H9 (cell line): ENCODE measurements at places on chromosomes 5 and 9. TPM values are rescaled to one million over a fixed set of nuclear protein-coding genes. Genes with fewer than 3 reads are reported as not detected.

DNA sequence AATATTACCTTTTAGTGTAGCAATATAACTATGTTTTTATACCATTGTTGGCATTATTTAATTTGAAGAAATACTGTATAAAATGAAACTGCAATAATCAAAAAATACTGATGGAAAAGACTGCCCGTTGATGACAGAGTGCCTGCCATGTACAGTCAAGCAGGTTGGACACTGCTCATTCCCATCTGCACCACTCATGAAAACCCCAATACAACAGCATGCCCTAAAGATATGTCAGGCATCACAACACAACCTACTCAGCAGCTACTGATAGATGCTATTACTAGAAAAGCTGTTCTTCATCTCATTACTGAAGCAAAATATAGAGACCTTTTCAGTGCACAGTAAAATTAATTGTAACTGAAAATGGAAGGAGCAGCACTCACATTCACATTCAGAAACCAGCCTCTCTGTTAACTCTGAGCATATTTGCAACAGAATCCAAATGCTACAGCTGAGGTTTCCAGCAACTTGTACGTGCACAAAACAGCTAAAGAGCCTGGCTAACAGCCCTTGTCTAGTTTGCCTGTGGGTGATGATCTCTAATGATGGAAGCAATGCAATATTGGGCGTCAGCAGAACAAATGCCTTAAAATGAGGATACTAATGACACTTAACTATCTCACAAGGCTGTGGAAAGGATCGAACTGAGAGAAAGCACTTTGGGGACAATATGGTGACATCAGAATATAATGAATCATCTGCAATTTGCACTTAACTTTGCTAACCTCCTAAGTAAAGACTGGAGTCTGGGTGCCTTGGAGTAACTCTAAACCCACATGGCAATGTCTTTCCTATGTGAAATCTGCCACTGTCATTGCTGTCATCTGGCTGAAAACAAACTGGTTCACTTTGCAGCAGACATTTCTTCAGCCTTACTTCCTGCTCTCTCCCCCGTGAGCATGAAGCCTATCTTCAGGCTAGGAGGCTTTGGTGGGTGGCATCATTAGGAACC is 195.3 kb upstream of the RASEF start:
- H3K4me1 ChIP-seq, result no peaks in the 10 kb centered on the region
- H3K27me3 ChIP-seq, result no peaks in the 10 kb centered on the region
- H3K27ac ChIP-seq, result no peak overlapping the region
- no peak for DNase-seq

The NEUROG1 gene
- total RNA-seq, result not detected in 2 replicates

DNA sequence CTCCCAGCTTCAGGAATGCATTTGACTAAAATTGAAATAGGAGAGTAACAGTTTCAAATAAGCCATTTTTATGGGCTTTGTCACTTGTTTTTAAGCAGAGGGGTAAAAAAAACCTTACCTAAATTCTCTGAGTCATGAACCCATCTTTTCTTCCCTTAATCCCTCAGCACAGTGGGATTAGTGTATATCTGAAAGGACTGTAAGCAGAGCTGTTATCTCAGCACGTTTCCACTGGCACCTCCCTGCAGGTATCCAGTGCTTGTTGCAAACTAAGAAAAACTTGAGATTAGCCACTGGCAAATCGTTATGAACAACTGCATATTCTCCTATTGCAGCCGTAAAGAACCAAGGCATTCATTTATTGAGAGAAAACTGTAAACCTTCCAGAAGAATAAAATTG is 872.7 kb downstream of the EFNA5 start:
- no peaks in the 10 kb centered on the region for H3K27me3 ChIP-seq
- no peak overlapping the region for H3K4me3 ChIP-seq
- H3K27ac ChIP-seq, result no peak overlapping the region
- no peaks in the 10 kb centered on the region for H3K4me1 ChIP-seq
- no peaks in the 10 kb centered on the region for H3K36me3 ChIP-seq

DNA sequence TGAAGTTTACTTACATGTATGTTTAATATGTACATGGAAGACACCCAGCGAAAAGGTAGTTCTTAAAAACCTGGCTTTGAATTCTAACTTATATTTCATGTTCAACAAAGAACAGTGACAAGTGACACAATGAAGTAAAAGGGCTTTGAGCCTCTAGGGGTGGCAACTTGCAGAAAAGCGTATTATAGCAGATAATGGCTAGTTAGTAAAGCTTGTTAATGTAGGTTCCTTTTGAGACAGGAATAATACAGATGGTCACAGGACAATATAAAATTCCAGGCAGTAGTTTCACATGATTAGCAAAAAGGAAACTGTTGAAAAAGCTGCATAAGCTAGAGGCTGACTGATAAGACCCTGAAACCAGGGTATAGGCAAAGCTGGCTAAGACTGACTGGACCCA is 132.4 kb upstream of the FTMT start:
- no peak for DNase-seq
- no peaks in the 10 kb centered on the region for H3K4me1 ChIP-seq
- H3K36me3 ChIP-seq, result no peaks in the 10 kb centered on the region
- H3K27me3 ChIP-seq, result no peaks in the 10 kb centered on the region

DNA sequence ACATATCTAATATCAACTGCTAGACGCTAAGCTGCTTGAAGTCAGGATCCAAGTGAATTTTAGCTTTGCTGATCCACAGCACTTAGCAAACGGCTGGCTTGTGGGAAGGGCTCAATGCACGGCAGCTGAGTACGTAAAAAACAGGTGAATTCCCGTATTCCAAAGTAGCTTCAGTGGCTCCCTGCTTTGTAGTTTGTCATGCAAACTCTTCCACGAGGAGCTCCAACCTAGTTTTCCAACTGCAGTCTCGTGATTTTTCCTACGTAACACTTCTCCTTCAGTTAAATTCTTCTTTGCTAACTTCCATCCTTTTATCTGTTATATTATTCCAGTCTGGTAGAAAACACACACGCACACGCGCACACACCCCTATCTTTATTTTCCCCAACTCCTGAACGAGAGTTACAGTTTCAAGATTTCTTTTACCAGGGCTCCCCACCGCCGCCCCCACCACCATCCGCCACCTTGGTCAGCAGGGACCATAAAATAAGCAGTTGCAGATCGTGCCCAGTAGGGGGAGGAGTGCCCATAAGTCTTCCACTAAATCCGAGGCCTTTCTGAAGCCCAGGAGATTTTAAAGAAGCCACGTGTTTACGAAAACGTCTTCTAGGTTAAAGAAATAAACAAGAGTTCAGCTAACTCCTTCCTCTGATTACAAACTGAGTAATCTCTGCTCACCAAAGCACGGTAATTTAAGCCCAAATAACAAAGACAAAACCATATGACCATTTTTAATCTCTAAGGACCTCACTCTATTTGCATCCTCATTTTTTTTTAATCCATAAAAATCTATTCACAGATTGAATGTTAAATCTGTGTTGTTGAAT is 34.8 kb upstream of the TRIO start:
- no peak overlapping the region for H3K27ac ChIP-seq
- peak overlapping the region; percentile 68 for H3K4me3 ChIP-seq
- H3K27me3 ChIP-seq, result peaks cover 4% of the 10 kb centered on the region; the same call in 1 of the 2 replicates
- no peaks in the 10 kb centered on the region for H3K36me3 ChIP-seq

DNA sequence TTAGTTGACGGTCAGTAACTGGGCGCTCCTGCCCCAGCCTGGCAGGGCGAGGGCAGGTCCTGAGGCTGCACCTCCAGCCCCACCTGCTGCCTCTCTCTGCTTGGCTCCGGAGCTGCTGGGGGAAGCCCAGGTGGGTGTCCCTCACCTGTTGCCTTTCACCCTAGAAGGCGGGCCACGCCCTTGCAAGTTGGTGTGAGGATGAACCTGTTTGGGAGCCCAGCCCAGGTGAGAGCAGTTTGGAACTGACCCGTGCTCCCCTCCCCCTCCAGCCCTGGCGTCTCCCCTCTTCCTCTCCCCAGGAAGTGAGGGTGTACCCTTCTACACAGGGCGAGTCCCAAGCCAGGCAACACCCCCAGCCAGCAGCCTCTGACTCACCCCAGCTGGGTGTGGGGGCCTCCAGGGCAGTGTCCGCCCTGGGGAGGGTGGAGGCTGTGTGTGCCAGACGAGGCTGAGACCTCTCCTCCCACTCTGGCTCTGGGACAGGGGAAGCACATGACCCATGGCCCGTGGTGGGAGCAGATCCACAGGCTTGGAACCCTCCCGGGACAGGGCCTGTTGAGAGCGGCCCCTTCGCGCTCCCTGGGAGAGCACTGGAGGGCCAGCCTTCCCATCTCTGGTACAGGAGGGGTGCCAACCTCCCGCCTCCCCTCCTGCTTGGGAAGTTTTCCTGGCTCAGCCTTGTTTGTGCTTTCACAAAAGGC is 10.4 kb downstream of the LRRC8A start:
- DNase-seq, result no peak
- H3K36me3 ChIP-seq, result peaks cover 23% of the 10 kb centered on the region; the same call in 2 of the 3 replicates
- H3K4me1 ChIP-seq, result peaks cover 9% of the 10 kb centered on the region; the same call in 1 of the 2 replicates
- H3K27ac ChIP-seq, result no peak overlapping the region

GRCh38 chr5:131322926-131323325 is 59.1 kb downstream of the CDC42SE2 start:
- H3K4me1 ChIP-seq, result peaks cover 4% of the 10 kb centered on the region
- H3K36me3 ChIP-seq, result peaks cover 18% of the 10 kb centered on the region
- DNase-seq, result no peak
- H3K27ac ChIP-seq, result no peak overlapping the region
- H3K27me3 ChIP-seq, result no peaks in the 10 kb centered on the region
- no peak overlapping the region for H3K4me3 ChIP-seq

The ANKRD31 gene
- 0.11 and 0.13 TPM in 2 replicates for total RNA-seq

The N4BP3 gene
- 32.1 and 32.4 TPM in 2 replicates for total RNA-seq

DNA sequence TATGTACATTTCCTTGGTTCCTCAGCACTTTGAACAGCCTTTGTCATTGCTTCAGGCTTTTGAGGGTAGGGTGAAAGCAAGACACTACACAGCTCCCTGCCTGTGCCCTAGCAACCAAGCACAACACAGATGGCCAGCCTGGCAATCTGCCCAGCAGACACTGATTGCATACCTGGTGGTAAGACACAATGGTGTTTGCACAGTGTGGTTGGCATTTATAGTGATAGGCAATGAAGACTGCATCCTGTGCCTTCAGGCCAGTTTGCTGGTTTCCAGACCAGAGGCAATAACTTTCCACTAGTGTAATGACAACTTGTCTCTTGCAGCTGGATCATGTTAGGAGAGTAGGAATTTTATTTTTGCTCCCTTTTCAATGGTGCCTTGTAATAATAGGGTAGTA is 144.5 kb upstream of the TNC start:
- H3K4me1 ChIP-seq, result no peaks in the 10 kb centered on the region; the same call in 1 of the 2 replicates
- no peak for DNase-seq
- no peak overlapping the region for H3K4me3 ChIP-seq
- no peak overlapping the region for H3K27ac ChIP-seq

The CCDC171 gene
- total RNA-seq, result 2.4 TPM in 2 replicates

The ITK gene
- 0.22 TPM in 2 replicates for total RNA-seq

DNA sequence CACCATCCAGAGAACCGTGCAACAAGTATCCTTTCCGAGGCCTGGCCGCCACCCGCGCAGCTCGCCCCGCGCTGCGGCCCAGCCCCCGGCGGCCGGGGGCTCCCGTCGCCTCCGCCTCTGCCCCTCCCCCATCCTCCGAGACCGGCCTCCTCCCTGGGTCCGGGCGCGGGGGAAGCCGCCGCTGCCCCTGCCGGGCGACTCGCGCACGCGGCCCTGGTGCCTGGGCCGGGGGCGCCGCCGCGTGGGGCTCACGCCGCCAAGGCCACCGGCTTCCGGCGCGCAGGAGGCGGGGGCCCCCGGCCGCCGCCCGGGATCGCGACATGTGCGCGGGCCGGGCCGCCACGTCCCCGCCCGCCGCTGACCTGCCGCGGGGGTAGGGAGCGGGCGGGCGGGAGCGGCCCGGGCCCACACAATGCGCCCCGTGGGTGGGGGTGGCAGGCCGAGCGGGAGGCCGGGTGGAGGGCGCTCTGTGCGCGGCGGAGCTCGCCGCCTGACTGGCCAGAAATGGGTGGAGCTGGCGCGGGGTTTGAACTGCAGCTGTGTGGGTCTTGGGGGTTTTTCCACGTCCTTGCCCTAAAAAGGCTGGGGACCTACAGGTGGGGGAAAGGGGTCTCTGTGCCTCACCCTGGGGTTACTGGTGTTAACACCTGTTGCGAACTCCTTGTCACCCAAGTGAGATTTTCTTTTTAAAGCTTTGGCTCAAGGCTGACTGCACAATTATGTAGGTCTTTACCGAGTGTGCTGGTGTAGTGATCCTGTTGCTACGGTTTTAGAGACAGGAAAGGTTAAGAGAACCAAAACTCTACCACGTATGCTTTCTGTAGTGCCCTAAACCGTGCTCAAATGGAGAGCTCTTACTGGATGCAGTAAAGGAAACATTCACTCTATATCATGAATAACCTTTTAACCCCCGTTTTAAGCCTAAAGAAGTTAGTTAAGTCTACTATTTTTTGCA is 32.3 kb downstream of the TNPO1 start:
- H3K4me3 ChIP-seq, result peak overlapping the region; percentile 98
- H3K4me1 ChIP-seq, result no peaks in the 10 kb centered on the region
- H3K27ac ChIP-seq, result no peak overlapping the region

DNA sequence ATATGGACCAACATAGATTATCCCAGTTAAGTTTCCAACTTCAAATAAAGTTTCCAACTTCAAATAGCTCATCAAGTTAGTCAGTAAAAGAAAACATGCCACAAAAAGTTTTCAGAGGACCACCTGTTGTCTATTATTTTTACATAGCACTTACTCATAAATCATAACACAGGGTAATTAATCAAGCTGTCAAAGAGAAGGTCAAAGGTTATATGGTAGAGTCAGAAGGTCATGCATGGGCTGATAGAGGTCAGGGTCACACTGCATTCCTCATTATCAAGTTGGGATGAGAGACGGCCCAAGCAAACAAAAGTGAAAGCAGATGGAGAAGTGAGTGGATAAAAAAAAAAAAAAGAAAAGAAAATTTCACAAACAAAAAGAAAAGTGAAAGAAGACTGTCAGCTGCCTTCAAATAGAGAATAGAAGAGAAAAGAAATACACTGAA is 145.5 kb upstream of the POU5F2 start:
- no peak for DNase-seq
- no peak overlapping the region for H3K4me3 ChIP-seq
- no peaks in the 10 kb centered on the region for H3K4me1 ChIP-seq
- H3K27ac ChIP-seq, result no peak overlapping the region
- no peaks in the 10 kb centered on the region for H3K36me3 ChIP-seq

GRCh38 chr5:149680810-149681221 is 49.3 kb upstream of the PPARGC1B start:
- no peaks in the 10 kb centered on the region for H3K36me3 ChIP-seq
- H3K27me3 ChIP-seq, result no peaks in the 10 kb centered on the region
- no peak overlapping the region for H3K4me3 ChIP-seq

- peaks cover 11% of the 10 kb centered on the region; the same call in 1 of the 2 replicates for H3K4me1 ChIP-seq
- H3K27ac ChIP-seq, result no peak overlapping the region
- no peaks in the 10 kb centered on the region for H3K27me3 ChIP-seq
- no peak for DNase-seq
These were observed 154.0 kb downstream of the RGS3 start for GRCh38 chr9:113617550-113617949.

The ITGA2 gene
- 3.0 and 3.2 TPM in 2 replicates for total RNA-seq

DNA sequence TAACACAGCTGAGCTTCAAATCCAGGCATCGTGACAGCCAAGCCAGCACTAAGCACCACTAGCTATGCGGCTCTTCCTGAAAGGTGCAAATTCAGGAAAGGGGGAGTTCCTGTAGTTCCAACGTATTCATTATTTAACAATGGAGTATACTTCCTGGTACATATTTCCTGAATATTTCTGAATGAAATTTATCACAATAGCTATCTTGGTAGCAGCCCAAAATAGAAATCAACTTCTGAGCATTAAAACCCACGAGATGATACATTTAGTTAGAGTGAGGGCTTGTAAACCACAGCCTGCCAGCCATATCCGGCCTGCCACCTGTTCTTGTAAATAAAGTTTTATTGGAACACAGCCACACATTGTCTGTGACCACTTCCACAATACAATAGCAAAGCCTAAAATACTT is 109.7 kb upstream of the RETREG1 start:
- H3K27me3 ChIP-seq, result no peaks in the 10 kb centered on the region
- no peak overlapping the region for H3K4me3 ChIP-seq
- H3K36me3 ChIP-seq, result peaks cover 26% of the 10 kb centered on the region
- DNase-seq, result no peak
- peaks cover 16% of the 10 kb centered on the region; the same call in 1 of the 2 replicates for H3K4me1 ChIP-seq
